Cortex of kidney (tissue), 1 donor: ENCODE measurements at places on chromosomes 7 and 10.

GRCh38 chr7:114663502-114663901 lies 248.9 kb downstream of the FOXP2 start:
- no peak for DNase-seq

DNA sequence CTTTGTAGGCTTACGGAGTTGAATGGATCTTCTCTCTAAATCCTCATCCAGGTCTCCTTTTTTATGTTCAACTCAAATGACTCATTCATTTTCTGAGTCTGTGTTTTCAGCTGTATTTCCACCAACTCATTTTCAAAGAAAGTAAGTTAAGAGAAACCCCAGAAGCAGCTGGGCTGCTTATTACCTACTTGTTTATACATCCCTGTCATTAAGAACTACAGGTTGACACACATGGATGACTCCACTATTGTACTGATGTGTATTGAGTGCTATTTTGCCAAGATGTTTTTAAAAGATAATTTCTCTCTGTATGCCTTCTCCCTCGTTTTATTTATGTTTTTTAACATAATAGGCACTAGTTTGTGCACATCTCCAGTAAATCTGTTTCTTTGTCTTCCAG lies 41.9 kb downstream of the DGKI start:
- no peak for DNase-seq

DNA sequence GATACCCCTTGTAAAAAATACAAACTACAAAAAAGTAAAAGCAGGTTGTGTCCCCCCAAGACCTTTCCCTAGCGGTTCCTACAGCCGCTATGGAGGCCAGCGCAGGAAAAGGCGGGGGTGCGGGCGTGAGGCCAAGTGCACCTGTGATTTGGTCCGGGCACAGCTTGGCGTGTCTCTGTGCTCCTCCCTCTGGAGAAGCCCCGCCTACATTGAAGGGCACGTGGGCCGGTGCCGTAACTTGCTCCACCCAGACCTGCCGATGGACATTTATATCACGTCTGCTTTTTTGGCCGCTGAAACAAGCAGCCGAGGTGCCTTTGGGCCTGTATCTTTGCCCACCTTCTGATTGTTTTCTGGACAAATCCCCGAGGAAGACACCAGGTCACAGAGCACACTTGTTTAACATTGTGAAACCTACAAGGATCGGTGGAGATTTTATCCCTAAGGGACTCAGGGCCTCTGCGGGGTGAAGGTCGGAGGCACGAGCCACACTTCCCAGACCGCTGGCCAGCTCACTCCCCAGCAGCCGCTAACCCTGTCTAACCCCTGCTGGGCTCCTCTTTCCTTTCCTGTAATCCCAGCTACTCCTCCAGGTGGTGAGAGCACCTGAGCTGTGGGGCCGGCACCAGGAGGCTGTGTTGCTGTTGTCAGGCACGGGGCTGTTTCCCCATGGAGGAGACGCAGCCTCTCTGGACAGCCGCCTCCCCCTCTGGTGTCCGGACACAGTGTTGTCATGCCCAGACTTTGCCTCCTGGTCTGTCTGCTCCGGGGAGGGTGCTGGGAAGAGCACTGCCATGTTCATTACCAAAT lies 18.8 kb upstream of the INPP5A start:
- no peak for DNase-seq

GRCh38 chr7:19009241-19009935 lies 108.0 kb downstream of the TWIST1 start:
- DNase-seq, result no peak

- DNase-seq, result no peak
Measured at GRCh38 chr7:19106241-19107080, 11.0 kb downstream of the TWIST1 start.

- no peak for DNase-seq
Measured at GRCh38 chr7:66739953-66740301, 606 bp upstream of the RABGEF1 start.

DNA sequence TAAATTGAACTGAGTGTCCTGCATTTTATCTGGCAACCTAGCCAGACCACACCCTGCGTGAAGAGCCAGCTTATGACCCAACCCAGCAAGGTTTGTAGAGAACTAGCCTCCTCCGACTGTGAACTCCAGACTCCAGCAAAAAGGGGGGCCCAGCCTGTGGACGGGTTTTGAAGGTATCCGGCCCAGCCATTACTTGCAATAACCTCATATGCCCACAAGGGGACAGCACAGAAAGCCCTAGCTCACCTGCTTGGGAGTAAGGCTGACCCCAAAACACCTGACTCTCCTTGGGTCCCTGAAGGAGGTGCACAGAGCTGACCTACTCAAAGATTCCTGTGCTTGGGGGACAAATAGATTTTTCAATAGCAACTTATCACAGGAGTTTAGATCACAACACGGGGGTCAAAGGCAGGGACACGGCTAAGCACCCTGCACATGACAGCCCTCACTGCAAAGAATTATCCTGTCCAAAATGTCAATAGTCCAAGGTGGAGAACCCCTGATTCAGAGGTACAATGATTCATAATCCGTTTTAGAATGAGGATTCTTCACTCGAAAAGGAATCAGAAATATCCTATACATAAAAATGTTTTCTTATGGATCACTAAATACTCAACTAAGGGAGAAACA lies 4.6 kb downstream of the TRPV6 start:
- DNase-seq, result no peak

DNA sequence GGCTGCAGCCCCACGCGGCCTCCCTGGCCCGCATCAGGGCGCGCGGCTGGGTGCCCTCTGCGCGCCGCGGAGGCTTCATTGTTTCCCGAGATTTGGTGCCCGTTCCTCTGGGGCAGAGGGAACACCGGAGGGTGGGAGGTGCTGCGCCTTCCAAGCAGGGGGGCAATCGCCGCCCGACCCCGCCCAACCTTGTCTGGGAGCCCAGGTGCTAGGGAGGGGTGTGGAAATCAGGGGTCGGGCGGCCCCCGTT lies 1.0 kb upstream of the NRP1 start:
- DNase-seq, result no peak

- no peak for DNase-seq
Measured at GRCh38 chr7:70763961-70764691, 367.8 kb upstream of the GALNT17 start.

GRCh38 chr10:132499367-132499685 lies 38.3 kb upstream of the INPP5A start:
- no peak for DNase-seq

DNA sequence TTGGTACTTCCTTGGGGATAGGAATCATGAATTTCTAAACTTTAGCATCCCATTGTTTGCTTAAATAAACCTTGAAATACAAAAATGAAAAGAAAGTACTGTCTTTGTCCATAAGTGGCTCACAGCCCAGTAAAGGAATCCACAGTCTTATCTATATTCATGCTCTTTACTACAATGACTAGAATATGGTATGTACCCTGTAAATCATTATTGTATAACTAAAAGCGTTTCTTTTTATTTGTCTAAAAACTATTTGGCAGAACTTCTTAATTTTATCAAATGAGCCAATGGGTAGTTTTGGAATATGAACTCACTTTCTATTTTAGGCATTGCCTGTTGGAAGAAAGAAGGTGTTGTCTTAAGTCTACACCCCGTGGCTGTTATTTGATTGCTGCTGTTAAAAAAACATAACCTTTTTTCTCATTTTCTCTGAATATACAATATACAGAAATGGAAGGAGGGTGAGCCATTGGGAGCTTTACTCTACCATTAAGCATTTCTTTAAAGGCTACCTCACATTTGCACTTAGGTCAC lies 12.4 kb upstream of the STRIP2 start:
- no peak for DNase-seq
